ENCODE measurements at places on chromosomes 16 and 17. TPM values are rescaled to one million over a fixed set of nuclear protein-coding genes. Genes with fewer than 3 reads are reported as not detected.

The CARD14 gene
- total RNA-seq, result not detected

The NOTUM gene
- 1.8 TPM for total RNA-seq

The MARVELD3 gene
- total RNA-seq, result not detected

The STAC2 gene
- total RNA-seq, result not detected

The COPZ2 gene
- 4.4 TPM for total RNA-seq

The MYOCD gene
- total RNA-seq, result not detected

The SPEM1 gene
- not detected for total RNA-seq

The EPN3 gene
- not detected for total RNA-seq

The CCDC200 gene
- 0.92 TPM for total RNA-seq

The NPIPB9 gene
- total RNA-seq, result 3.6 TPM

- peaks cover 13% of the 10 kb centered on the region for H3K27me3 ChIP-seq
- no peak overlapping the region for H3K4me3 ChIP-seq
- no peaks in the 10 kb centered on the region for H3K4me1 ChIP-seq
- H3K27ac ChIP-seq, result no peak overlapping the region
- peaks cover 3% of the 10 kb centered on the region for H3K36me3 ChIP-seq
These were observed 6.9 kb upstream of the ST6GALNAC1 start for GRCh38 chr17:76650504-76650903.

DNA sequence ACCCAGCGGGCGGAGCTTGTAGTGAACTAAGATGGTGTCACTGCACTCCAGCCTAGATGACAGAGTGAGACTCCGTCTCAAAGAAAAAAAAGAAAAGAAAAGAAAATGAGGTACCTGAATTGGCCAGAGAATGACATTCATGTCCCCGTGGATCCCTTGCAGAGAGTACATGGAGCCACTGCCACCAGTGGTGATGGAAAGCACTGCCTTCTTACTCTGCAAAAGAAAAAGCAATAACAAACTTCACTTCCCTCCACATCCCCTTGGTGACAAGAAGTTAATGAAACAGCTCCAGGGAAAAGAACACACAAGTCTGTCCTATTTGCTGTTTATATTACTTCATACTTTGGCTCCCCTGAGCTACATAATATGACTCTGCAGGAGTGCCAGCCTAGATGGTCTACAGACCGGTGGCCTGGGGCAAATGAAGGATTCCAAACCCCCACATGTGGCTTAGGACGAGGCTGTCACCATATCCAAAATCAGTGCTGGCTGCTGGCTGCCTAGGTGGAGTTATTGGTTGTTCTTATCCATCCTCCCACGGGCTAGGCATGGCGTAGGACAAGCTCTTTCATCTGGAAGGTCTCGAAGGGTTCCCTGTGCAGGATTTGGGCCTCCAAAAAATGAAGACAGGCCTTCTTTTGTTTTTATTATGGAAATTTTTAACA, 13.3 kb downstream of the NQO1 start:
- H3K4me3 ChIP-seq, result no peak overlapping the region
- H3K27ac ChIP-seq, result no peak overlapping the region
- peaks cover 7% of the 10 kb centered on the region for H3K4me1 ChIP-seq
- peaks cover 19% of the 10 kb centered on the region for H3K36me3 ChIP-seq
- no peaks in the 10 kb centered on the region for H3K27me3 ChIP-seq

DNA sequence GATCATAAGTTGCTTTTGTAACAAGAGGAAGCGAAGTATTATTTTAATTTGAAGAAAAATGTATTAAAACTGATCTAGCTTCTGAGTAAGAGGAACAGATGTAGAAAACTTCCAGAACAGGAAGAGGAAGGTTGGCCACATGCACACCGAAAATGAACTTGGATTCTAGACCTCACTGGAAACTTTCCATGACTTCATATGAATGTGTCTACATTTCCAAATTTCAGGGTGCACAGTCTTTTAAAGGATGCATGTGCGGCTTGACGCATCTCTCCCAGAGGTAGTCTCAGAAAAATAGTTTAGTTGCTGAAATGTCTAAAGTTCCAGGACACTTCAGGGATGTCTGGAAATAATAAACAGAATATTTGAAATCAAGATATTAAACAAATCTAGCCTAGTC, 275.1 kb upstream of the MYOCD start:
- H3K4me3 ChIP-seq, result no peak overlapping the region
- H3K36me3 ChIP-seq, result no peaks in the 10 kb centered on the region
- peak; percentile 4 for DNase-seq
- no peak overlapping the region for H3K27ac ChIP-seq
- H3K27me3 ChIP-seq, result no peaks in the 10 kb centered on the region
- no peaks in the 10 kb centered on the region for H3K4me1 ChIP-seq

- no peak for DNase-seq
- peaks cover 4% of the 10 kb centered on the region for H3K36me3 ChIP-seq
- no peaks in the 10 kb centered on the region for H3K27me3 ChIP-seq
- peaks cover 3% of the 10 kb centered on the region for H3K4me1 ChIP-seq
These were observed 20.8 kb downstream of the ATP6V0D1 start for GRCh38 chr16:67460168-67460567.

- no peak overlapping the region for H3K4me3 ChIP-seq
- H3K27me3 ChIP-seq, result no peaks in the 10 kb centered on the region
- H3K4me1 ChIP-seq, result peaks cover 13% of the 10 kb centered on the region
- peaks cover 27% of the 10 kb centered on the region for H3K36me3 ChIP-seq
- H3K27ac ChIP-seq, result no peak overlapping the region
- DNase-seq, result no peak
These were observed 50.6 kb downstream of the HS3ST3B1 start for GRCh38 chr17:14351493-14351892.

DNA sequence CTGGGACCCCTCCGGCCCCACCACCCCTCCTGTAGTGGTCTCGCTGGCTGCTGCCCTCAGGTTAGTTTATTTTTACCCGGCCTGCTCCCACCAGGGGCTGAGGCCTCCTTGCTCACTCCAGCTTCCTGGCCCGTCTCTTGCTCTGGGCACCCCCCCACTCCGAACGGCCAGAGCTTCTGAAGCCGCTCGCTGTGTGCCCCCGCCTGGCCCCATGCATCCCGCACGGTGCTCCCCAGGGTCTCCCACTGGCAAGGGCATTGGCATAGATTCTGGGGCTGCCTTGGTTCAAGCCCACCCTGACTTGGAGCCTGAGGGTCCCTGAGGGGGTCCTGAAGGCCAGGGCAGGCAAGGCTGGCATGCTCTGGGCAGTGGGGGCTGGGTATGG, 186.4 kb downstream of the SEC14L1 start:
- DNase-seq, result no peak
- no peak overlapping the region for H3K4me3 ChIP-seq
- H3K4me1 ChIP-seq, result peaks cover 46% of the 10 kb centered on the region
- no peaks in the 10 kb centered on the region for H3K36me3 ChIP-seq
- no peak overlapping the region for H3K27ac ChIP-seq

DNA sequence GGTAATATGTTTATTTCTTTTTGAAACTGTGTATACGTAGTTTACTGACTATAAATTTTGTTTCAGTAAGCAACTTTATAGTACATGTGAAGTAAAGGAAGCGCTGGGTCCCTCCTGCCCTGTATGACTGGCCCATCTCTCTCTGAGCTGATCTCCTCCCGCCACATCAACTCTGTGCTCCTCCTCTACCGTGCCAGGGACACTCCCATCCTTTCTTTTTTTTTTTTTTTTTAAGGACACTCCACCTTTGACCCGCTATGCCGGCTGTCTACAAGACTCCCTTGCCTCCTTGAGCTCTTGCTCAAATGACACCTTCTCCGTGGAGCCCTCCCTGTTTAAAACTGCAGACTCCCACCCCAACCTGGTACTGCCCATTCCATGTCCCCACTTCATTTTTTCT, 35.5 kb downstream of the ERN1 start:
- H3K4me3 ChIP-seq, result no peak overlapping the region
- peak overlapping the region; percentile 49 for H3K27ac ChIP-seq
- peaks cover 61% of the 10 kb centered on the region for H3K36me3 ChIP-seq
- no peaks in the 10 kb centered on the region for H3K27me3 ChIP-seq

DNA sequence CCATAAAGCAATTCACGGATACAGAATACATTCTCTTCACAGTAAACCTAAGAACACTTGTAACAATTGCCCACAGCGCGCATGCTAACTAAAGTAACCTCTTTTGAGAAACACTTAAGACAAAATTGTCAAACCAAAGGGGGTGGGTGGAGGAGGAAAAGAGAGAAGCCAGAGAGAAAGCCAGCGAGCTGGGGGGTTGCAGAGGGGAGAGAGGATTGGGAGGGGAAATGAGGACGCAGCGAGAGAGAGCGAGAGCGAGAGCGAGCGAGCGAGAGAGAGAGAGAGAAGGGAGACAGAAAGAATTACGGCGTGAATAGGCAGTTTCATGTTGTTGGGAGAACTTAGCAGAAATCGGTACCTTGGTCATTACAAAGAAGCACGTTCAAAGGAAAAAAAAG, 1.6 kb upstream of the HOXB7 start:
- peaks cover 40% of the 10 kb centered on the region for H3K4me1 ChIP-seq
- H3K4me3 ChIP-seq, result peak overlapping the region; percentile 74
- H3K27ac ChIP-seq, result peak overlapping the region; percentile 18
- no peak for DNase-seq

- H3K4me3 ChIP-seq, result no peak overlapping the region
- DNase-seq, result no peak
- H3K27ac ChIP-seq, result no peak overlapping the region
- H3K36me3 ChIP-seq, result no peaks in the 10 kb centered on the region
- H3K27me3 ChIP-seq, result peaks cover 45% of the 10 kb centered on the region
These were observed 78.4 kb upstream of the NKD1 start for GRCh38 chr16:50469744-50470321.

- no peaks in the 10 kb centered on the region for H3K36me3 ChIP-seq
- H3K27me3 ChIP-seq, result peaks cover 64% of the 10 kb centered on the region
- no peaks in the 10 kb centered on the region for H3K4me1 ChIP-seq
- no peak overlapping the region for H3K27ac ChIP-seq
- H3K4me3 ChIP-seq, result no peak overlapping the region
- no peak for DNase-seq
These were observed 3.2 kb downstream of the FOXC2 start for GRCh38 chr16:86569701-86570447.

DNA sequence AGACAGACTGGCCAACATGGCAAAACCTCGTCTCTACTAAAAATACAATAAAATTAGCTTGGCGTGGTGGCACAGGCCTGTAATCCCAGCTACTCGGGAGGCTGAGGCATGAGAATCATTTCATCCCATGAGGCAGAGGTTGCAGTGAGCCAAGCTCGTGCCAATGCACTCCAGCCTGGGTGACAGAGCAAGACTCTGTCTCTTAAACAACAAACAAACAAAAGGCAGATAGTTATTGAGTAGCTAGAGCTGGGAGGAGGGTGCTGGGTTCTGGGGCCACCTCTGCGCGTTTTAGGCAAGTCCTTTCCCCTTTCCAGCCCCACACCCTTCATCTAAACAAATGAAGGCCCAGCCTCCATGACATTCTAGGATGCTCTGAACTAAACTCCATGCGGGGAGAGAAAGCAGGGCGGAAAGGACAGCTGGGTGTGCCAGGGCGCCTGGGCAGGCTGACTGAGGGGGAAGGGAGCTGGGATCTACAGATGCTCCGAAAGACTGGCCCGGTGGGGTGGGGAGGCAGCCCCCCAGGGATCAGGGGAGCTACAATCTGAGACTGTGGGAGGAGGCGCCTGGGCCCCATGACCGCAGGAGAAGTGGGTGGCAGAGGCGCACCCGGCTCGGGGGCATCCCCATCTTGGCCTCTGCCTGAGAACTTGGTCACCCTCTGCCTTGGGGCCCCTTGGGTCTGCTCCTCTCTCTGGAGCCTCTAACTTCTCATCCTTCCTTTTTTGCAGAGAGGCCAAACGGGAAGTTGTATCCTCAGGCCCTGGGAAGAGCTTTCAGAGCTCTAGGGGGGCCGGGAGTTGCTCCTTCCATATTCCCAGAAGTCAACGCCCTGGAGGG, 910 bp downstream of the ITGAL start:
- peaks cover 48% of the 10 kb centered on the region for H3K36me3 ChIP-seq
- H3K27me3 ChIP-seq, result no peaks in the 10 kb centered on the region
- peaks cover 60% of the 10 kb centered on the region for H3K4me1 ChIP-seq
- DNase-seq, result peak; percentile 81
- H3K27ac ChIP-seq, result peak overlapping the region; percentile 96
- H3K4me3 ChIP-seq, result peak overlapping the region; percentile 100

DNA sequence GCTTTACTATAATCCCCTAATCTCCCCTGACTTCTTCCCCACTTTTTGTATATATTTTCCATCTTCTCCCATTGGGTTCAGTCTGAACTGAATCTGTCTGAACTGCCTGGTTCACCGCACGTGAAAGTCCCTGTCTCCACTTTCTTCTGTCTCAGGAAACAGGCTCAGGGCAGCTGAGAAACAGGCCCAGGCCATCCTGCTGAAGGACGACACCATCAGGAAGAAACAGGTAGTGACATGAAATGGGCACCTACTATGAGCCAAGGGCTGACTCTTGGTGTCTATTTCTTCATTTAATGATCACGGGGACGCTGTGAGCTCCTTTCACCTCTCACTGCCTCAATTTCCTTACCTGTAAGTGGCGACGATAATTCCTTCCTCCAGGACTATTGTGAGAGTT, 90.5 kb upstream of the HSBP1 start:
- H3K36me3 ChIP-seq, result no peaks in the 10 kb centered on the region
- H3K27me3 ChIP-seq, result no peaks in the 10 kb centered on the region
- no peak for DNase-seq
- H3K4me3 ChIP-seq, result no peak overlapping the region
- peaks cover 2% of the 10 kb centered on the region for H3K4me1 ChIP-seq
- H3K27ac ChIP-seq, result no peak overlapping the region

DNA sequence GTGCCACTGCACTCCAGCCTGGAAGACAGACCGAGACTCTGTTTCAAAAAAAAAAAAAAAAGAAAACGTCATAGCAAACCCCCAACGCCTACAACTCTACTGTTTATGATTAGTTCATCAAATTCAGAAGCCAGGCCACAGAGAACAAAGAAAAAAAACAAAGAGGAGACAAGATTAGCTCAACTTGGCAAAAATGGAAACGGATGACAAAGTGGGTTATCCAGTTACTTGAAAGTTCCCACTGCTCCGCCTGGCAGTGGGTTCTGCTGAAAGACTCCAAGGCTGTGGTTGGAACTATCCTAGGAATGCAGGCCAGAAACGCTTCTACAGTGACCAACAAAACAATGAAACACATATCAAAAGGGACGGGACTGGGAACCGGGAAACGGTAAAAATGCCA, 53.1 kb downstream of the MRM3 start:
- no peaks in the 10 kb centered on the region for H3K27me3 ChIP-seq
- no peaks in the 10 kb centered on the region for H3K4me1 ChIP-seq
- DNase-seq, result no peak
- H3K36me3 ChIP-seq, result no peaks in the 10 kb centered on the region

DNA sequence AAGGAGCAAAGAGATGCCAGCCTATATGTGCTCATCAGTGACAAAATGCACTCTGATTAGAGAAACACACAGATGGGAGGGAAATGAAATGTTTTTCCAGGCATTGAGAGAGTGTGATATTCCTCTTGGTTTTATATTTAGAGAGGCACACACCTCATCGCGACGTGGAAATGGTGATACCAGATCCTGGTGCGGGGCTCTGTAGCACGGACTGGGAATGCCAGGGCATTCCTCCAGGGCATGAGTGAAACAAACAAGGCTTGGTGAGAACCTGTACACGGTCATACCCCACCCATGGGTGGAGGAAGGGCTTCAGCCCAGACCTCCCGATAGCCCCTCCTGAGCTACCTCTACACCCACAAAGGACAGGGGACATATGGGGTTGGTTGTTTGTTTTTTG, 280.2 kb downstream of the C16orf95 start:
- H3K4me1 ChIP-seq, result no peaks in the 10 kb centered on the region
- no peak overlapping the region for H3K4me3 ChIP-seq
- no peaks in the 10 kb centered on the region for H3K27me3 ChIP-seq
- no peak for DNase-seq
- H3K36me3 ChIP-seq, result no peaks in the 10 kb centered on the region
- H3K27ac ChIP-seq, result no peak overlapping the region

GRCh38 chr17:42647778-42648177, 11.3 kb upstream of the TUBG2 start:
- peaks cover 10% of the 10 kb centered on the region for H3K27me3 ChIP-seq
- no peaks in the 10 kb centered on the region for H3K4me1 ChIP-seq
- H3K27ac ChIP-seq, result no peak overlapping the region
- no peak for DNase-seq
- H3K4me3 ChIP-seq, result no peak overlapping the region

- peaks cover 6% of the 10 kb centered on the region for H3K4me1 ChIP-seq
- H3K36me3 ChIP-seq, result no peaks in the 10 kb centered on the region
- DNase-seq, result no peak
- no peak overlapping the region for H3K4me3 ChIP-seq
These were observed 590.6 kb downstream of the MAF start for GRCh38 chr16:79009896-79010295.

Data from activated CD4-positive, alpha-beta T cell treated with anti-CD3 and anti-CD28 coated beads, Interleukin-2, amount 10 ng/mL, durations not matched to agents 24 days and 14 days (primary cell).